Stimulated activated CD4-positive, alpha-beta T cell treated with anti-CD3 and anti-CD28 coated beads, TNF-alpha, amount 100 ng/mL, for 1 hour (primary cell): ENCODE measurements at places on chromosomes 12 and 14.

GRCh38 chr12:57208631-57209282, 7.8 kb upstream of the NXPH4 start:
- DNase-seq = no peak

DNA sequence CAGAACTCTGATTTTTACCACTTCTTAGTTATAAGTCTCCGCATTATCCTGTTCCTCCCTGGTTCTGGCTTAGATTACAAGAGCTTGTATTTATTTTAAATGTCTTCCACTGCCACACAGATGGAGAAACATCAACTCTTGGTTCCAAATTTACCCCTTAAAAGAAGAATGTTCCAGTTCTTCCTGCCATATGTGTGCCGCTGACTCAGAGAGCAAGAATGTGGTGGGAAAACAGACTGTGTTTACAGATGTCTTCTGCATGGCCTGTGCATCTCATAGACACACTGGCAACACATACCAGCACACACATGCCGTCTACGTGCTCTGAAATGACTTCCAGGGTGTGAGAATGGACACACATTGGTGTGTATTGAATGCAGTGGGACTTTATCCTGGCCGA, 383.0 kb downstream of the LRIG3 start:
- no peak for DNase-seq

DNA sequence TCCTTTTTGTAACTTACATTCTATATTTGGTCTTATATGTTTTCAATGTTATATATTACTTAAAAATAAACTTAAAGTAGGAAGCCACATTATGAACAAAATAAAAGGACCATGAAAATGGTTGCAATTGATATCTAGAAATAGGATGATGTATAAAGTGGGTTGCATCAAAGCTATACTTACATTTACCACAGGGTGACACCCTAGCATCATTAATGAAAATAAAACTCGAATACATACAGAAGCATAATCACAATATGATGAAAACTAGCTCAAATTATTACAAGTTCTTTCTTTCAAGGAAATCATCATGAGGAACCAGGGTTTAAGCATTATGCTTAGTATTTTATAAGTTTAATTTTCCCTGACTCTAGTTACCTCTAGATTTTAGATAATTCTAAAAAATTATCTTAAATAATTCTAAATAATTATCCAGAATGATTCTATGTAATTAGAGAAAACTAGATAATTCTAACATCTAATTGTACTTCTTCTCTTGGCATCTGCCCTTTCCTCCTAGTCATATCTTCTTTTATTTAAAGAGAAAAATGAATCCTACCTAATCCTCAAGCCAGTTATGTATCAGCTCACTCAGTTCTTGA, 31.2 kb downstream of the TAS2R7 start:
- no peak for DNase-seq

DNA sequence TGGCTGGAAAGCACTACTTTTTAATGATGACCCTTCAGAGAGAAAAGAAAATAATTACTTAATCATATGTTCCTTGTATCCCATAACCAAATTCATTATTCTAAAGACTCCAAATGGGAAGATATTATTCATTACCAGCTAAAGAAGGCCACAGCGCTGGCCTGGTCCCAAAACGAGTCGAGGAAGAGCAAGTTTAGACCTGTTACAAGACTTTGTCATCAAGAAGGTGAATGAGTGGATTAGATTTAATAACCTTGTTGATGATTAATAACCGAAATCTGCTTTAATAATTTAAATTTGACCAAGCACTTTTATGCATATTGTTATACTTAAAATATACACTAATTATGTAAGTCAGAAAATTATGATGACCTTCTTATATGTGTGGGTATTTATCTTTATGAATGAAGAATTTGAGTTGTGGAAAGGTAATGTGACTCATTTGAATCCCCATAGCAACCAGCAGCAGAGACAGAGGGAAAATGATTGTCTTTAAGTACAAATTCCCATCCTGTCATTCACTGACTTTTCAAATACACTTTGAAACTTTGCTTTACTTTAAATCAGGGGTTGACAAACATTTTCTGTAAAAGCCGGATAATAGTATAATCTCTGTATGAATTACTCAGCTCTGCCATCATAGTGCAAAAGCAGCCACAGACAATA, 200.3 kb upstream of the NPAS3 start:
- DNase-seq = no peak

DNA sequence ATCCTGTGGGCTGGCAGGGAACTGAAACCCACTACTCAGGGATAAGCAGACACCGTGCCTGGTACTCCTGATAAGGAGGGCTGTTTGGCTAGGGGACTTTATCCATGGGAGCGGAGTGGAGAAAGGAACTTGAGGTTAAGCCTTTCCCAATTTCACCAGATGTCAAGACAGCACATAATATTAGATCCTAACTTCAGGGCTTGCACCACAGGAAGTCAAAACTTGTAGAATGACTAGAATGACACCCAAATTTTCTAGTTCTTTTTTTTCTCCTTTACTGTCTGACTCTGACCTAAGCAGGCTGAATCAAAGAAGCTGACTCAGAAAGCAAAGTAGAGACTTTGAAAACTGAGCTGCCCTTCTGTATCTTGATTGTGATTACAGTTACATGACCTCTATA, 7.1 kb upstream of the CGRRF1 start:
- no peak for DNase-seq

DNA sequence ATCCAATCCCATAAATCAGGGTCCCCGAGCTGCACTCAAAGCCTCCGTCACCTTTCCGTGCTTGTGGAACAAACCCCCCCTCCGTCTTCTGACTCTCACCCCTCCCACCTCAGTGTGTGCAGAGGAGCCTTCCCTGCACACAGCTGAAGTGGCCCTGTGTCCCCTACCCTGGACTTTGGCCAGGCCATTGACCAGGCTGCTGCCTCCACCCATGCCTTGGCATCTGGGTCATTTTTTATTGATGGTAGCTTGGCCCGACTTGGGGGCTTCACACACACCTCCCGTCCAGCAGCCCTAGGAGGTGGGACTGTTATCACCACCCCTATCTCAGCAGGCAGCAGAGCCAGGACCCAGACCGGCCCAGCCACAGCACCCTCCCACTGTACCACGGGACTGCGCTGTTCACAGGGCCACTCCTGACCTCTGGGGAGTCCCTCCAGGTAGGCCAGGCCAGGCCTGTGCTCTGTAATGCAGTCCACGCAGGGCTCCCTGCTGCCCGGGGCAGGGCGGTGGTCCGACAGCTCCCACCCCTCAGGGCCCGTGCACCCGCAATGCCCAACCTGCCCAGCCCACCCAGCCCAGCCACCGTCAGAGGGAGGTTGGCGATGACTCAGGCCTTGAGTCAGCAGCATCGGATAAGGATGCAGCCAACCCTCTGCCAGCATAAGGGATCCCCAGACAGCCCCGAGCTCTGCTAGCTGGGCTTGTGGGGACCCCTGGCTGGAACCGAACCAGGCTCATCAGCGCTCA, 9.2 kb upstream of the INF2 start:
- DNase-seq = no peak

DNA sequence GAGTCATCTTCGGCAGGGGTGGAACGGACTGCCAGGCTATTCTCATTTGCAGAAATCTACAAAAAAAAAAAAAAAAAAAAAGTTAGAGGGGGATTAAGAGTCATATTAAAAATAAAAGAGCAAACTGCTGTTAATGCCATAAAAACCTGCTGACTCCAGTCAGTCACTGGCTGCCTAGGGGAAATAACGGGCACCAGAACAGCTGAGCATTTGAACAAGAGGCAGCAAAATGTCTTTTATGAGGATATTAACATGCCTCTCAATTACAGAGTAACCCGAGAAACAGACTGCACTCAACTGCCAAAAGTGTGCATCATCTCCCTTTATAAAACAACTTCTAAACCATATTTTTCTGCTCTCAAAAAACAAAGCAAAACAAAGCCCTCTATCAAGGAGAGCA, 28.7 kb upstream of the CERS5 start:
- no peak for DNase-seq

GRCh38 chr12:132225214-132225613, 81.0 kb downstream of the NOC4L start:
- DNase-seq = no peak

DNA sequence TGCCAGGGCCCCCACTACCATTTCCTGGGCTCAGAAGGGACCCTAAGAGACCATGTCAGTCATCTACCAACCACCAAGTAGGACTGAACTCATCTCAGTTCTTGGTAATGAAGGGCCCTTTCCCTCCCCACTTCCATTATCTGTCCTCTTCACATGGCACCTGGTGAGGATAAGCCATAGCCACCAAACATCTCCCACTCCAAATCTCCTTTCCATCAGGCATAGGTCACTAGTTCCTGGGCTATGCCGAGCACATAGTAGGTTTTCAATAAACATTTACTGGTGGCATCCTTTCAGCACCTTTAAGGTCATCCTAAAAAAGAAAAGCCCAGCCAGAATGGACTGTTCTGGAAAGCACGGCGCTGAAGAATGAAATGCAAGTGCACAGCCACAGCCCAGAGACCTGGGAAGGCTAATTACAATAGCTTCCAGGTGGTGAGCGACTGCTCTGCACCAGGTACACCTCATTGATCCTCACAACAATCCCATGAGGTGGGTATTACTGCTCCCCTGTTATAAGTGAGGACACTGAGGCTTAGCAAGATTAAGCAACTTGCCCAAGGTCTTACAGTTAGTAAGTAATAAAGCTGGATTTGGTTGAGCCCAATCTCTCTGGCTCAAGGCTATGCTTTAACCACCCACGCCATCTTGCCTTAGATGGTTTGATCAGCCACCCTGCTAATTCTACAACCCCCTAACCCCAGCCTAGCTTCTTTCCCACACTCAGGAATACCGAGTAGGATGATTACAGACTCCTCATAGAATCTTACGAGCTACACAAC, 4.6 kb downstream of the SMUG1 start:
- no peak for DNase-seq

- no peak for DNase-seq
These were observed 6.6 kb upstream of the ADGRD1 start for GRCh38 chr12:130947028-130947613.

DNA sequence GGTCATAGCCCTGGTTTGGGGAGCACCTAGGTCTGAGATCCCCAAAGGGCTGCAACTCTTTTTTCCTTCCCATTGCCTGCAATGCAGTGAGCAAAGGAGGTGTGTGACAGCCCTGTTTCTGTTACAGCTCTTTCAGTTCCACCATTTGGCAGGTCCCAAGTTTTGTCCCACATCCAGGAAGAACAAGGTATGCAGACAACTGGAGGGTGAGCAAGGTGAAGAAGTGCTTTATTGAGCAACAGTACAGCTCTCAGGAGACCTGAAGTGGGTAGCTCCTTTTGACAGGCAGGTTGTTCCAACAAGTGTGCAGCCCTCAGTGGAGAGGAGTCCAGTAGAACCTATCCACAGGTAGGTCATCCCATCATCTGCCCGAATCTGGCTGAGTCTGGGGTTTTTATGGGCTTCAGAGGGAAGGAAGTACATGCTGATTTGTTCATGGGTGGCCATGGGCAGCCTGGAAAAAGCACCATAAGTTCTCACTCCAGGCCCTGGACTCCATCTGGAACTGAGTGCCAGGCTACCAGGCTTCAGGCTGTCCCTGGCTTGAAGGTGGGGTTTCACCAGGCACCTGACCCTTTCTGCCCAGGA, 62.8 kb upstream of the NAV3 start:
- no peak for DNase-seq

DNA sequence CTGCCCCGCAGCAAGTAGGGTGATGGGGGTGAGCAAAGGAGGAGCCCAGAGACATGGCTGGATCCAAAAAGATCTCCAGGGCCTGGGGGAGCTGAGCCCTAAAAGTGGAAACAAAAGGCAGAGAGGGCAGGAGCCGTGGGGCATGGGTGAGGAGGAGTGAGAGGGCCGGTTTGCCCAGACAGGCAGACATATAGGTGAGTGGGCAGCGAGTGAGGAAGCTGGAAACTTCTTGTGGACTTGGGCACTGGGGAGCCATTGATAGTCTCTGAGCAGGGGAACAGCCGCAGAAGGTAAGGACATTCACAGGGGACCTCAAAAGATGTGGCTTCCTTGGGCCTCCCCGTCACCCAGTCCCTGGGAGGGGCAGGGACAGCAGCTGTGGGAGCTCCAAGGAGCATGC, 16.8 kb upstream of the TMEM119 start:
- DNase-seq = no peak

GRCh38 chr12:1500095-1500801, 94.1 kb downstream of the FBXL14 start:
- DNase-seq = no peak

- no peak for DNase-seq
These were observed 35.8 kb downstream of the ATP2A2 start for GRCh38 chr12:110316861-110317260.

- DNase-seq = no peak
These were observed 156.1 kb upstream of the ALG10B start for GRCh38 chr12:38160318-38161122.

GRCh38 chr12:116517431-116518045, 41.6 kb upstream of the MAP1LC3B2 start:
- no peak for DNase-seq
